ENCODE measurements at places on chromosomes 4 and X. TPM values are rescaled to one million over a fixed set of nuclear protein-coding genes. Genes with fewer than 3 reads are reported as not detected.

SYN1 gene
- 34.2 TPM for total RNA-seq

JAKMIP1 gene
- 2.4 TPM for total RNA-seq

EDA2R gene
- total RNA-seq: 6.3 TPM

TMEM255A gene
- 7.6 TPM for total RNA-seq

PLAC1 gene
- not detected for total RNA-seq

DMRTC1 gene
- 1.4 TPM for total RNA-seq

RNF150 gene
- 23.3 TPM for total RNA-seq

UTP3 gene
- 23.5 TPM for total RNA-seq

VCX3B gene
- not detected for total RNA-seq

PRRG3 gene
- 2.0 TPM for total RNA-seq

SRPX2 gene
- total RNA-seq: not detected

FAT4 gene
- total RNA-seq: 6.8 TPM

ASB9 gene
- total RNA-seq: not detected

NR0B1 gene
- total RNA-seq: not detected

FAM9B gene
- not detected for total RNA-seq

UBQLN2 gene
- 49.8 TPM for total RNA-seq

SPARCL1 gene
- total RNA-seq: not detected

UGT8 gene
- 0.98 TPM for total RNA-seq

- DNase-seq: peak; percentile 42
Observed at GRCh38 chr4:566508-567295, 9.4 kb downstream of the TMEM271 start.

DNA sequence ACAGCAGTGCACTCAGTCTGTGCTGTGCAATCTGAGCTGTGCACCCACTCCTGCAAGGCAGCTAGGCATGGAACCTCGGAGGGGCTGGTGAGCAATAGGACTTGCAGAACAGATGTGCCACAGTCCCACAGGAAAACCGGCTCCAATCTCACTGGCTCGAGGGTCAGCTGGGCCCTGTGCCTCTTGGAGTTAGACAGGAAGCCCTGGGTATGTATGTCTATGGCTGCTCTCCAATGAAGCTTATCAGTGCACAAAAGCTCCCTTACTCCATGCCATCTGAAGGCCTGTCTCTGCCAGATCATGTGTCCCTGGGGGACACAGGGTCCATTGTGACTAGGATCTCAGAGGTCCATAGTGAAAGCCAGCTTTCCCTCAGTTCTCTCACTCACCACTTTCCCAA lies 335.8 kb downstream of the SH3BGRL start:
- DNase-seq: no peak

DNA sequence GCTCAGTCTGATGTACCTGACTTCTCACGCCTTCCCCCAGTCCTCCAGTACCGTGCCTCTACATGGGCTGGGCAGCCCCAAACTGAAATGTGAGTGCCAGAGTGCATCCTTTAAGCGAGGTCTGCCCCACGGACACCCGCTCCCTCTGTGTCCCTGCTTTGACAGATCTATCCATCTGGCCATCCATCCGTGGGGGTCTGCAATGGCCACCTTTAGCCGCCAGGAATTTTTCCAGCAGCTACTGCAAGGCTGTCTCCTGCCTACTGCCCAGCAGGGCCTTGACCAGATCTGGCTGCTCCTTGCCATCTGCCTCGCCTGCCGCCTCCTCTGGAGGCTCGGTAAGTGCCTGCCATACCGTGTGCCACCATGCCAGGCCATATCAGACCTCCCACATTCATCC lies 827 bp downstream of the PORCN start:
- DNase-seq: no peak

- DNase-seq: no peak
Observed at GRCh38 chr4:56469489-56470210, 2.2 kb downstream of the SRP72 start.

- no peak for DNase-seq
Observed at GRCh38 chrX:8346060-8346459, 118.6 kb upstream of the VCX3B start.

GRCh38 chr4:57763070-57763469 lies 652.9 kb upstream of the IGFBP7 start:
- no peak for DNase-seq

DNA sequence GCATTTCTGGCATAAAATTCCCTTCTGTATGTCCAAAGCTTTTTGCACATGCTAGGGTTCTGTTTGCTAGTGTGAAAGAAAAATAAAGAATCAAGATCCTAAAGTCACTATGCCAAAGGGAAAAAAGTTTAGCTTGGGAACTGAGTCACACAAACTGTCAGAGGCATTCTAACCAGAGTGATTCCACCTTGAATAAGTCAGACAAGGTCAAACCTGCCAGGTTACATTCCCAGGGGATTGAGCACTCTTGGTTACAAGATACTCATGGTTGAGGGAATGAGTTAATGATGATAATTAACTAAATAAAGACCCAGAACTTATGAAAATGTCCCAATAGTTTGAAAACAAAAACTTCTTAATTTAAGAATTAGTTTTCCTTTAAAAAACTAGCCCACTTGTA lies 13.7 kb upstream of the UGT2B17 start:
- DNase-seq: no peak

GRCh38 chr4:147461161-147461560 lies 19.7 kb upstream of the EDNRA start:
- DNase-seq: no peak

GRCh38 chrX:23332101-23332887 lies 2.4 kb upstream of the PTCHD1 start:
- DNase-seq: peak; percentile 13

DNA sequence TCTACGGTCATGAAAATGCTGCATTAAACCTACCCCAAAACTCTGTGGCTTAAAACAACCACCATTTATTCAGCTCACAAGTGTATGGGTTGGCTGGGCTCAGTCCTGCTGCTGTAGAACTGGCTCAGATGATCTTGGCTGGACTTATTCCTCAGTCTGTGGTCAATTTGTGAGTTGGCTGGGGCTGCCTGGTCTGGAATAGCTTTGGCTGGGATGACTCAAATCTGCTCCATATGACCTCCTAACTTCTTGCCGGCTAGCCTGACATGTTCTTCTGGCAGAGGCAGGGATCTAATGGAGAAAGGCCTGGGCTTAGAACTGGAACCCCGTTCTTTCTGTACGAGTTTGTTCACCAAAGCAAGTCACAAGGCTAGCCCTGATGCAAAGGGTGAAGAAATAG lies 71.7 kb downstream of the CFAP299 start:
- no peak for DNase-seq

- no peak for DNase-seq
Observed at GRCh38 chr4:138112389-138112788, 129.8 kb downstream of the SLC7A11 start.

GRCh38 chrX:132059973-132060540 lies 37.0 kb downstream of the STK26 start:
- DNase-seq: no peak

GRCh38 chr4:38672074-38672396 lies 8.0 kb downstream of the KLF3 start:
- DNase-seq: no peak

DNA sequence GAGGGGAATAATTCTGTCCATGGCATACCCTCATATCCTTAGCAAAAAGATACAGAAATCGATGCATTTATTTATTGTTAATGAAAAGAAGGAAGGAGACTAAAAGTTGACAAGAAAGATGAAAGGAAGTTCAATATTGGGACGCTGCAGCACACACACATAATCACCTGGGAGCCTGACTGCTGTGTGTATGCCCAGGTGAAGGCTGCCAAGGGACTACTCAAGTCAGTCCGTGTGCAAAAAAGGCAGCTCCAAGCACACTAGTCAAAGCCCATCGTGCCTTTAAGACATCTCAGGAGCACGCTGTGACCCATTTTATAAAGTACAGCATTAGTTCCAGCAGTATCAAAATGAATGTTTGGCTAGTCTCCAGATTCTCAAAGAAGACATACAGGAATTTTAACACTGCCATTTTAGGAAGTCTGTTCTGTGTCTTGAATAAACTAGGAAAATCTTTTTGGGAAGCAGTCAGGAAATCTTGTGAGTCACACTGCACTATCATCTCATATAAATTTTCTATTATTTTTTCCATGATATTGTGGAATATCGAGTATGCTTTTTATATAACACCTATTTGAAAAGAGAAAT lies 363.9 kb downstream of the GASK1B start:
- DNase-seq: no peak

GRCh38 chr4:91936311-91936710 lies 367.5 kb upstream of the GRID2 start:
- no peak for DNase-seq

DNA sequence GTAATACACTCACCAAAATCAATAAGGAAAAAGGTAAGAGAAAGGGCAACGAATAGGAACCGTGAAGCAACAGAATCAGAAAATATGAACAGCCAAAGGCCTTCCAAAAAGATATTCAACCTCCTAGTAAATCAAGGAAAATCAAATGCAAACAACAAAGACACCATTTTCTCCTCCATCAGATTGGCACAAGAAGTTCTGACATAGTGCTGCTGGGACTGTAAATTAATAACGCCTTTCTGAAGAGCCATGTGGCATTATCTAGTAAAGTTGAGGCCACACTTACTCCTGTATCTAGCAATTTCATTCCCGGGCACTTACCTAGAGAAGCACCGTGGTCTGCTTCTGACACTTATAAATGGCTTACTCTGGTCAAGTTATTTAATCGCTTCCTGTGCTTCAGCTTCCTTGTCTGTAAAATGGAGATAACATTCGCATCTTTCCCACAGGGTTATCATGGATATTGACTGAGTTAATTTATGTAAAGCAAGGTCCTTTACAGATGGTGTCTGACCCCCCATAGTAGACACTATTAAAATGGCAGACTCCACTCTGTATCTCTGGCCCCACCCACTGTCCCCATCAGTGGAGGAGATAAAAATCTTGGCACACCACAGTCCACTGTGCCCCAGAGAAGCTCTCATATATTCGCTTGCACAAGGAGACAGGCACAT lies 20.5 kb upstream of the ENPP6 start:
- DNase-seq: no peak

GRCh38 chrX:101931136-101931487 lies 715 bp downstream of the ZMAT1 start:
- DNase-seq: no peak

DNA sequence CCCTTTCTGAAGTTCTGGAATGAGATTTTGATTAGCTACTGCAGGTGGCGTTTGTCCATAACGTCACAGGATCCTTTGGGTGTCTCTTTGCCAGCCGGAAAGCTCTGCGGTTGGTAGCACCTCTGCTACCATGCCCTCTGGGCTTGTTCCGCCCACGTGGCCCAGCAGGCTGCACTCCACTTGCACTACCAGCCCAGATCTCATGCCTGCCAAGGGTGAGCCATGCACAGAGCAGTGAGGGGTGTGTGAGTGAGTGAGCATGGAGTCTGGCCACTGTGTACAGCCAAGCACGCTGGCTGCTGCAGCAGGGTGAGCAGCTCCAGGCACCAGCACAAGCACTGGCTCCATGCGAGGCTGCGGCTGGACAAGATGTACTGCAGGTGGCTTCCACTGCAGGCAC lies 6.6 kb upstream of the HNRNPD start:
- DNase-seq: no peak

- DNase-seq: no peak
Observed at GRCh38 chr4:5863461-5864113, 29.3 kb downstream of the CRMP1 start.

GRCh38 chr4:5615496-5616075 lies 92.8 kb downstream of the EVC2 start:
- DNase-seq: no peak

DNA sequence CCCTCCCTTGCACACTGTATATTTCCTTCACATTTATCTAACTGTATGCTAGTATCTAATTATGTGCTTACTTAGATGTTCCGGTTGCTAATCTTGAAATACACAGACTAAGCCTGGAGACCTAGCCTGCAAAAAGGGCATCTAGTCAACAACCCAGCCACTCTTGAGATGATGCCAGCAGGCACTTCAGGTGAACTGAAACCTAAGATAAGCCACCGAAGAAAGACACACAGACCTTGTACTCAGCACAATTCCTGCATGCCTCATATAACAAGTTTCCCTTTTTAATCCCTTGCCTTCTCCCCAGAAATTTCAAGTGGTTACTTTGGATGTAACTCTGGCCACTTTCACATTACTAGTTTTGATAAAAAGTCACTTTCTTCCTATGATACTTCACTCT lies 2506.6 kb downstream of the ARAP2 start:
- DNase-seq: no peak

DNA sequence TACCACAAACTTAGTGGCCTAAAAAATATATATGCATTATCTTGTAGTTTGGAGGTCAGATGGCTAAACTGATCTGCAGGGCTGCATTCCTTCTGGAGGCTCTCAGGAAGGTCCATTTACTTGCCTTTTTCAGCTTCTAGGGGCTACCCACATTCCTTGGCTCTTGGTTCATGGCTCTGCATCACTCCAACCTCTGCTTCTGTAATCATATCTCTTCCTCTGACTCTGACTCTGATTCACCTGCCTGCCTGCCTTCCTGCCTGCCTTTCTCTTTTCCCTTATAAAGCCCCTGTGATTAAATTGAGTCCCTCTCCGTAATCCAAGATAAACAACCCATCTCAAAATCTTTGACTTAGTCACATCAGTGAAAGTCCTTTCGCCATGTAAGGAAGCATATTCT lies 25.0 kb upstream of the FRMPD4 start:
- DNase-seq: no peak

DNA sequence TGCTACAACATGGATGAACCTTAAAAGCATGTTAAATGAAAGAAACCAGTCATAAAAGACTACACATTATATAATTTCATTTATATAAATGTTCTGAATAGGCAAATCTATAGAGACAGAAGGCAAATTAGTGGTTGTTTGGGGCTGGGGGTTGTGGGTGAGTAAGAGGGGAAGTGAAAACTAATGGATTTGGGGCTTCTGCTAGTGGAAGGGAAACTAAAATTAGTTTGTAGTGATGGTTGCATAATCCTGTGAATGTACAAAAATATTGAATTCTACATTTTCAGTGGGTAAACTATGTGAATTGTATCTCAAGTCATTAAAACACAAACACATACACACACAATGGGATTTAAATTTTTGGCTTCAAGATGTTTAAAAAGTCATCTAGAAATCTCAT lies 25.4 kb upstream of the LIMCH1 start:
- DNase-seq: no peak

All from glutamatergic neuron (in vitro differentiated cells).